HCT116 (cell line): ENCODE measurements at places on chromosomes 3 and 15.
A peak's percentile ranks its signal among the peaks of the same experiment; 100 is the strongest.

GRCh38 chr15:70670680-70671079 lies 92.7 kb downstream of the UACA start:
- H3K4me1 ChIP-seq = no peaks in the 10 kb centered on the region
- H3K27me3 ChIP-seq = no peaks in the 10 kb centered on the region
- H3K4me3 ChIP-seq = no peak overlapping the region
- no peak for DNase-seq
- H3K27ac ChIP-seq = no peak overlapping the region

DNA sequence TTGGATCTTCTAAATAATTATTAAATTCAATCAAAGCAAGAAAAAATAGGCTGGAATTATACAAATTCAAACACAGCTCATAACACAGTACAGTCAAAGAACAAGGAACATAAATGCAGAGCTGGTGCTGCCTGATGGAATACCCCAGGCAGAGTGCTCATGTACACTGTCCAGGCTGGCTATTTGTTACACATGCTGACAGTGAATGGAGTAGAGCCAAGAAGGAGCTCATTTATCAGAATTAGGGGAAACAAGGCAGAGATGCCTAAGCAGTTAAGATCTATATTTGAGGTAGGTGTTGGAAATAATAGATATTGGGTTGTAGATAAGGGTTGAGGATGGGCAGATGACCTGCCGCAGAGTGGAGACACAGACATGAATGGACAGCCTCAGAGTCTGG lies 788.2 kb upstream of the ARPP21 start:
- no peak for DNase-seq
- H3K27ac ChIP-seq = no peak overlapping the region
- H3K36me3 ChIP-seq = no peaks in the 10 kb centered on the region

DNA sequence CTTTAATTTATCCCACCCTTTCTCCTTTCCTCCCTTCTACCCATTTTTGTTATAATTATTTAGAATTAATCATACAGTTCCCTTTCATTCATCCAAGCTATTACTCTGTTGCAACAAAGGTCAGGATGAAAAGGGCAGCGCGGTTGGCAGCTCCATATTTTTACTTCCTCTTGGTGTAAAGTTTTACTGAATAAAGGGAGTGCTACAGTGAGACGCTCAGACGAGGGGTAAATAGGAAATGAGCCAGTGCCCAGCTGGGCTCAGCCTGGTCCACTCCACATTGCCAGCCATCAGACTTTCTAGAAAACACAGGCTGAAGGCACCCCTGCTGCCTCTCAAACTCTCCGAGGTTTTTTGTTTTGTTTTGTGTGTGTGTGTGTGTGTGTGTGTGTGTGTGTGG lies 21.9 kb upstream of the ZBTB38 start:
- no peaks in the 10 kb centered on the region for H3K4me1 ChIP-seq
- no peaks in the 10 kb centered on the region for H3K27me3 ChIP-seq
- no peak for DNase-seq
- H3K36me3 ChIP-seq = no peaks in the 10 kb centered on the region
- H3K27ac ChIP-seq = no peak overlapping the region
- no peak overlapping the region for H3K4me3 ChIP-seq

DNA sequence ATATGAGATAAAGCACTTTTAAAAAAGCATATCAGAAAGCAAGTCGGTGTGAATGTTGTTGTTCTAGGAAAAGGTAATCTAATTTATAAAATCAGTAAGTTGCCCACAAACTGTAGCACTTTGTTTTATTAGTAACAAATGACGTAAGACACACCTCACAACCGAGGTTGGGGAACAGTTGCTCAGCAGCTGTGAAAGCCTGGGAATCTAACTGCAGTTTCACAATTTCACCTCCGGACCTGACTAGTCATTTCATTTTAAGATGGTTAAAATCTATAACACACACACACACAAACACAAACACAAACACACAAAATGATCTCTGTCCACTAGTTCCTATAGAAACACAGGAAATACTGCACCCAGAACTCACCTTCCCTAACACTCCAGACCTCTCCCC lies 406.7 kb upstream of the NR2F2 start:
- H3K4me3 ChIP-seq = no peak overlapping the region
- no peak for DNase-seq
- no peaks in the 10 kb centered on the region for H3K4me1 ChIP-seq
- no peaks in the 10 kb centered on the region for H3K36me3 ChIP-seq
- H3K27me3 ChIP-seq = no peaks in the 10 kb centered on the region

DNA sequence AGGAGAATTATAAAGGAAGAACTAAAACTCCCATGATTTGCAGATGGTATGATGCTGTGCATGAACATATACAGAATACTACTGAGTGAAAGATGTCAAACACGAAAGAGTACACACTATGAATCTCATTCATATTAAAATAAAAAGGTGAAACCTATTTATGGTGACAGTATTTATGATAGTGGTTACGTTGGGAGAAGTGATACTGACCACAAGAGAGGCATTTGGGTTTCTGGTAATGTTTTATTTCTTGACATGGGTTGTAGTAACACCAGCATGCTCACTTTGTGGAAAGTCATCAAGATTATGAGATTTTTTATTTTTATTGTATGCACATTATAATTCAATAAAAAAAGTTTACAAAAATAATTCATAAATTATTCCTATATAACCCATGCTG lies 324.0 kb downstream of the GAP43 start:
- DNase-seq = no peak
- no peaks in the 10 kb centered on the region for H3K4me1 ChIP-seq
- no peak overlapping the region for H3K27ac ChIP-seq
- H3K36me3 ChIP-seq = no peaks in the 10 kb centered on the region
- no peak overlapping the region for H3K4me3 ChIP-seq

DNA sequence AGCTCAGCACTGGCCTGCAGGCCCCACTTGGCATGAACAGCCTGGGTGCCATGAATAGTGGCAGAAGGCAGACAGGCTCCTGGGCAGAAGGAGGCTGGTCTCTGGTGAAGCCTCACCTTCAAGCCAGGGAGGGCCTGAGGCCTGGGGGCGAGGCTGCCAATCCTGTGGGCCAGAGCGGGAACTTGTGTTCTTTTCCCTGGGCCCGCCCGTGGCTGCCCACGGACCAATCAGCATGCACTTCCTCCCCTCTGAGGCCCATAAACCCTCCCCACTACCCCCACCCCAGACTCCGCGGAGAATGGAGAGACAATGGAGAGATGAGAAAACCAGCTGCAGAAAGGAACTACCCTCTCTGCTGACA lies 283.8 kb upstream of the ROBO1 start:
- no peak for DNase-seq
- no peak overlapping the region for H3K4me3 ChIP-seq
- H3K27me3 ChIP-seq = no peaks in the 10 kb centered on the region
- H3K4me1 ChIP-seq = no peaks in the 10 kb centered on the region

DNA sequence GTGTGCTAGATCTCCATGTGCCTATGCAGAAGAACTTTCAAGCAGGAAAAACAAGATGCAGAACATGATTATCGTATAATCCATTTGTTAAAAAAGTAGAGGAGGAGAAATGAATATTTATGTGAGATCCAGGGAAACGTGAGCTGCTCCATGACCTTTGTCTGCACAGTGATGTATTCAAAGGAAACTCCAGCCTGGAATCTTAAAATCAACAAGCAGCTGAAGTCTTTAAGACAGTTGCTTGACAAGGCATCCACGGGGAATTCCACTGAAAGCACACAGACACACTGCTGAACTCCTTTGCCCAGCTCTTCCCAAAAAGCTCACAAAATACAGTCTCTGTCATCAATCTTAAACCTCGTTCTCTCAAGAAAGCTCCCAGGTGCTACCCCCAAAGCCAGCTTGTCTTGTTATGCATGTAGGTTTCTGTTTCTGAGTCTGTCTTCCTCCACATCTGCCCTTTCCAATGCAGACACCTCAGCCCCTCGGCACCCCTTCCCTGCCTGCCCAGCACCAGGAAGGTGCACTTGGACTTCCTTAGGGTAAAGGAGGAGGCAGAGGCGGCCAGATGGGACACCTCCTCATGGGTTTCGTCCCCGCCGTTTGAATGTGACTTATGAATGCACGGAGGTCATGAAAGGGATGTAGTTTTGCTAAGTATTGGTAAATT lies 28.7 kb downstream of the LRRK1 start:
- H3K4me1 ChIP-seq = no peaks in the 10 kb centered on the region
- no peak overlapping the region for H3K27ac ChIP-seq
- H3K27me3 ChIP-seq = no peaks in the 10 kb centered on the region
- H3K36me3 ChIP-seq = no peaks in the 10 kb centered on the region
- H3K4me3 ChIP-seq = no peak overlapping the region

GRCh38 chr15:71136793-71137518 lies 21.7 kb downstream of the THSD4 start:
- no peaks in the 10 kb centered on the region for H3K36me3 ChIP-seq
- no peaks in the 10 kb centered on the region for H3K27me3 ChIP-seq
- H3K27ac ChIP-seq = 0 out of 2 replicates have a peak overlapping the region, but pooled peaks have one; percentile 13
- DNase-seq = no peak

- no peak overlapping the region for H3K4me3 ChIP-seq
- H3K36me3 ChIP-seq = no peaks in the 10 kb centered on the region
- no peak for DNase-seq
- no peaks in the 10 kb centered on the region for H3K4me1 ChIP-seq
- no peaks in the 10 kb centered on the region for H3K27me3 ChIP-seq
Observed at GRCh38 chr3:27174530-27174929, 194.7 kb downstream of the NEK10 start.

DNA sequence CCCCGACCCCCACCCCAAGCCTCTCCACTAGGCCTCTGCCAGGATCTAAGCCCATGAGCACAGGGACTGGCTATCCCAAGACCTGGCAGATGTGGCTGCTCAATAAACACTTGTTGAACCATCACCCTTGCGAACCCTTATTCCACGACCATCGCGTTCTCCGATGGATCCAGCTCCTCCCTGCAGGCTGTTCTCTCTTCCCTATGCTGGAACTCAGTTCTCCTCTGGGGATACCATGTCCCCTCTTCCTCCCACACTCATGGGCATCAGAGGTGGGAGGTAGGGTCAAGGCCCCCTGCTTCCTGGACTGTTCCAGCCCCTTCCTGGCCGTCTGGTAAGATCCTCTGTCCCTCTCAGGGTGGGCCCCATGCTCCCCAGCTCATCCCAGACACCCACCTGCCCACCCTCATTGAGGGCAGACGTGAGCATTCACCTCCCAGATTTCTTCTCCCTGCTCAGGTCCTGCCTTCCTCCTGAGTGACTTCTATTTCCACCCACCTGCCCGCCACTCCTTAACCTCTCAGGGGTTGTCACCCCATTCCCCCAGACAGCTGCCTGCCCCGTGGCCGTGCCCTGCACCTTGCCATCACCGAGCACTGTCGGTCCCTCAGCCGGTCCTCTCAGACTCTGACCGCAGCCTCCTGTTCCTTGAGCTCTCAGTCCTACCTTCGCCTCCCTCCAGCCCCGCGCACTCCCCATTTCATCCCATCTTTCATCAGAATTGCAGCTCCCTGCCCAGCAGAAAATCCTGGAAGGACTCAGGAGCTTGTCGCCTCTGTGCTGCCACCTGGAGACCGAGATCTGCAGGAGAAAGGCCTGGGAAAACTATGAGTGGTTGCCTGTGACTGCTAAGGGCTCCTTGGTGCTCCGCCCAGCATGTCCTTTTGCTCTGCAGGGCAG lies 42.0 kb downstream of the PML start:
- H3K4me3 ChIP-seq = no peak overlapping the region
- H3K27me3 ChIP-seq = no peaks in the 10 kb centered on the region
- peaks cover 9% of the 10 kb centered on the region; the same call in 1 of the 2 replicates for H3K4me1 ChIP-seq
- peak; percentile 22 for DNase-seq
- no peaks in the 10 kb centered on the region; the same call in 1 of the 2 replicates for H3K36me3 ChIP-seq

- H3K36me3 ChIP-seq = no peaks in the 10 kb centered on the region
- H3K4me1 ChIP-seq = peaks cover 45% of the 10 kb centered on the region
- no peak for DNase-seq
- H3K27me3 ChIP-seq = no peaks in the 10 kb centered on the region
- H3K27ac ChIP-seq = peak overlapping the region; percentile 67
Observed at GRCh38 chr3:197003461-197004385, 25.9 kb downstream of the MELTF start.

DNA sequence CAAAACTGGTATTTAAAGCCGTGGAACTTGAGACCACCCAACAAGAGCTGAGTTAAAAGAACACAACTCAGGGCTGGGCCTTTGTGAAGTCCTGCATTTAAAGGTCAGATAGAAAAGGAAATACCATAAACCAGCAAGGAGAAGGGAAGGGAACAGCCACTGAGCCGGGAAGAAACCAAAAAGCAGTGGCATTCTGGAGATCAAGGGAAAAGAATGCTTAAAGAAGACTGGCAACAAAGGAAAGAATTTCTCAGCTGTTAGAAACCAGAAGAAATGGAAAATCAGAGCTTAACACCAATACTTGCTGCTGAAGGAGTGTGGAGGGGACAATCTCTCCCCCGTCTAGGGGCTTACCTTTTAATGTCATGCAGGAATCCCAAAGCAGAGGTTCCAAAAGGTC lies 247.4 kb upstream of the CHRNA7 start:
- H3K36me3 ChIP-seq = no peaks in the 10 kb centered on the region
- H3K4me3 ChIP-seq = no peak overlapping the region

DNA sequence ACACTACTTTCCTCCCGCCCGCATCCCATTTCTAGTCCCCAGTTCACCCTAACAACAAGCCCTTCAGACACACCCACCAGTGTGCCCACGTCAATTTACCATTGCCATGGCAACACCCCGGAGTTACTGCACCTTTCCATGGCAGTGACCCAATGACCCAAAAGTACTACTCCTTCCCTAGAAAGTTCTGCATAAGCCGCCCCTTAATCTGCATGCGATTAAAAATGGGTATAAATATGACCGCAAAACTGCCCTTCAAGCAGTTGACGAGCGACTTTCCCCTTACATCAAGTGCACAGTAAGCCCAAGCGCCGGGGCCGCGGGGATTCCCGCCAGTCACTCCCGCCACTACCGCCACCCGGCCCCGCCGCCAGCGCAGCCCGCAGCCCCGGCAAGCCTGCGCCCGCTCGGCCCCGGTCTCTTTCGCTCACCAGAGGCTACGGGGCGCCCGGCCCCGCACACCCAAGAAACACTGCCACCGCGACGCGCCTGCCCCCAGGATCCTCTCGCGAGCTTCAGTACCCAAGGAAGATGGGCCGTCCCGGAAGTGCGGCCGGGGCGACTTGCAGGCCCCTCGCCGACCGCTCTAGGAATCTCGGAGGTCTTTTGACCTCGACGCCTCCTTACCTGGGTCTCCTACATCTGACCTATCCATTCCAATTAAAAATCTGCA lies 27.2 kb upstream of the ZNF502 start:
- H3K27me3 ChIP-seq = no peaks in the 10 kb centered on the region
- H3K4me3 ChIP-seq = no peak overlapping the region
- H3K4me1 ChIP-seq = no peaks in the 10 kb centered on the region

- H3K27me3 ChIP-seq = no peaks in the 10 kb centered on the region
- no peak overlapping the region for H3K27ac ChIP-seq
- H3K36me3 ChIP-seq = no peaks in the 10 kb centered on the region
- no peak for DNase-seq
Observed at GRCh38 chr3:123085293-123085931, 18.6 kb downstream of the PDIA5 start.

DNA sequence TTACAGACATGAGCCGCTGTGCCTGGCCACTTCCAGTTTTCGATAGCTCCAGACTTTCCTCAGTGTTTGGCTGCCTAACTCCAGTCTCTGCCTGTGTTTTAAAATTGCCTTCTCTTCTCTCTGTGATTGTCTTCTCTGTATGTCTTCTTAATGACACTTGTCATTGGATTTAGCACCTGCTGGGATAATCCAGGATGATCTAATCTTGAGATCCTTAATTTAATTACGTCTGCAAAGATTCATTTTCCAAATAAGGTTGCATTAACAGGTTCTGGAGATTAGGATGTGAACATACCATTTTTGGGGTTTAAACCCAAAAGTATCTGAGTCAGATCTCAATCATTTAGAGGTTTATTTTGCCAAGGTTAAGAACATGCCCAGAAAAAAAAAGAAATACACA lies 222.2 kb upstream of the PDZRN3 start:
- no peak overlapping the region for H3K27ac ChIP-seq
- DNase-seq = no peak
- no peaks in the 10 kb centered on the region for H3K27me3 ChIP-seq
- H3K36me3 ChIP-seq = no peaks in the 10 kb centered on the region
- no peak overlapping the region for H3K4me3 ChIP-seq

GRCh38 chr3:43319794-43320193 lies 33.5 kb downstream of the SNRK start:
- no peaks in the 10 kb centered on the region for H3K27me3 ChIP-seq
- no peaks in the 10 kb centered on the region for H3K4me1 ChIP-seq
- no peak overlapping the region for H3K27ac ChIP-seq
